Kidney (tissue), 22 donors: ENCODE measurements at places on chromosomes 1 and 21.

GRCh38 chr1:184716158-184716557 is 38.5 kb downstream of the EDEM3 start:
- DNase-seq: no peak

DNA sequence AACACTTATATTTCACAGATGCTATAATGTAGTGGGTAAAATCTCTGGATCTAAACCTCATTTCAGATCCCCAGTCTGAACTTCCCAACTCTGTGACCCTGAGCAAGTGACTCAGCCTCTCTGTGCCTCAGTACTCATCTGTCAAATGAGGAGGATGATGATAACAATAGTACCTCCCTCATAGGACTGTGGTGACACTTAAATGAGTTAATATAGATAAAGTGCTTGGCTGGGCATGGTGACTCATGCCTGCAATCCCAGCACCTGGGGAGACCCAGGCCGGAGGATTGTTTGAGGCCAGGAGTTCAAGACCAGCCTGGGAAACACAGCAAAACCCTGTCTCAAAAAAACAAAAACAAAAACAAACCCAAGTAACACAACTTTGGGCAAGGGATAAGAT is 4.7 kb upstream of the ECE1 start:
- no peak for DNase-seq

DNA sequence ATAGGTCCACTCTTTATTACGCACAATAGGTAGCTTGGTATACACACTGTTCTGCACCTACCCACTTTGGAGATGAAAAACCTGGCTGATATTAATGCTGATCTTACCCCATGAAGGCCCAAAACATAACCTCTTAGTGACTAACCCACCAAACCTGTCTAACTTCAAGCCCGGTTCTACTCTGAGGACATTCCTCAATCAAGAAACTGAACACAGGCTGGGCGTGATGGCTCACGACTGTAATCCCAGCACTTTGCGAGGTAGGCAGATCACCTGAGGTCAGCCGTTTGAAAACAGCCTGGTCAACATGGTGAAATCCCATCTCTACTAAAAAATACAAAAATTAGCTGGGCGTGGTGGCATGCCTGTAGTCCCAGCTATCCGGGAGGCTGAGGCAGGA is 50.5 kb downstream of the EYA3 start:
- DNase-seq: no peak

GRCh38 chr21:43659136-43660000 is at the start of the genes HSF2BP and RRP1B:
HSF2BP (minus strand) TSS chr21:43659488; CDS start chr21:43658096, 1,392 bp downstream.
RRP1B (plus strand) TSS chr21:43659560; CDS start chr21:43659665, 105 bp downstream.
- DNase-seq: peak; percentile 93

GRCh38 chr21:45033791-45034555 is 40.4 kb upstream of the ADARB1 start:
- DNase-seq: no peak

DNA sequence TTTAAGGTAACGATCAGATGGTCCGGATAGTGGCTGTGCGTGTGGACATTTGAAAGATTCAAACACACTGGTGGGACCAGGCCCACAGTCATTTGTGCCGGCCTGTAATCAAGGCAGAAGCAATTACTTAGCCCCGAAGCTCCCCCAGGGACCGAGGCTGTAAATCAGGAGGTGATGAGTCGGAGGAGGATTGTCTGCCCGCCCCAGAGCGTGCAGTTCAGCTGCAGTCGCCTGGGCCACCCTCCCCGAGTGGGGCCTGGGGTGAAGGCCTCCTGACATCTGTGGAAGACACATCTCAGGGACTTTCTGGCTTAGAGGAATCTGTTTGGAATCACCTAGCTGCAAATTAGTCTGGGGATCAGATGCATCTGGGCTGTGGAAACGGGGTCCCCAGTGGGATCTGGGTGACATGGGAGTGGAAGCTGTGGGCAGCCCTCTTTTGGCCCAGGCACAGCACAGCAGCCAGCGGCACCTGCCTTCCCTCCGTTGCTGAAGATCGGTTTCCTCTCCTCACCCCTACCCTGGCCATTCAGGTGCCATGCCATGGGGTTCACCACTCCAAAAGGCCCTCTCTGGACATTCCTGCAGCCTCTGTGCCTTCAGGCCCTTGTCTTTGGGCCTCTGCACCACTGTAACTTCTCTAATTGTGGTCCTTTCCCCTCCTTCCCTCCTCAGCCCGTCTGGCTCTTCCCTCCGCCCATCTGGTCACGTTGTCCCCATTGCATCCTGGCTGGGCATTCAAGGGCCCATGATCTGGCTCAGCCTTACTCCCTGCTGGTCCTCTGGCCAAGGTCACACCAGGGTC is 25.7 kb downstream of the LHX4 start:
- peak; percentile 48 for DNase-seq

GRCh38 chr1:56137521-56138505 is 441.6 kb downstream of the PLPP3 start:
- no peak for DNase-seq

DNA sequence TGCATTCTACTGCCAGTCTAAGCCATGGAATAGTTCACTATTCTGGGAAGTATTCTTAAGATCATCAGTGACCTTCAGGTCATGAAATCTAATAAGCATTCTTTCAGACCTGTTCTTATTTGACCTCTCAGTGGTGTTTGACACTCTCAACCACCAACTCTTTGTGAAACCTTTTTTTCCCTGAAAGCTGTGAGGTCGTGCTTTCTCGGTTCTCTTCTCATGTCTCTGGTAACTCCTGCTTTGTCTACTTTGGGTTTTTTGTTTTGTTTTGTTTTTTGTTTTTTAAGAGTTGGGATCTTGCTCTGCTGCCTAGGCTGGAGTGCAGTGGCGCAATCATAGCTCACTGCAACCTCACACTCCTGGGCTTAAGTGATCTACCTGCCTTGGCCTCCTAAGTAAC is 56.3 kb downstream of the POU2F1 start:
- DNase-seq: no peak

- DNase-seq: no peak
Observed at GRCh38 chr1:84350550-84350949, 47.7 kb upstream of the DNASE2B start.

DNA sequence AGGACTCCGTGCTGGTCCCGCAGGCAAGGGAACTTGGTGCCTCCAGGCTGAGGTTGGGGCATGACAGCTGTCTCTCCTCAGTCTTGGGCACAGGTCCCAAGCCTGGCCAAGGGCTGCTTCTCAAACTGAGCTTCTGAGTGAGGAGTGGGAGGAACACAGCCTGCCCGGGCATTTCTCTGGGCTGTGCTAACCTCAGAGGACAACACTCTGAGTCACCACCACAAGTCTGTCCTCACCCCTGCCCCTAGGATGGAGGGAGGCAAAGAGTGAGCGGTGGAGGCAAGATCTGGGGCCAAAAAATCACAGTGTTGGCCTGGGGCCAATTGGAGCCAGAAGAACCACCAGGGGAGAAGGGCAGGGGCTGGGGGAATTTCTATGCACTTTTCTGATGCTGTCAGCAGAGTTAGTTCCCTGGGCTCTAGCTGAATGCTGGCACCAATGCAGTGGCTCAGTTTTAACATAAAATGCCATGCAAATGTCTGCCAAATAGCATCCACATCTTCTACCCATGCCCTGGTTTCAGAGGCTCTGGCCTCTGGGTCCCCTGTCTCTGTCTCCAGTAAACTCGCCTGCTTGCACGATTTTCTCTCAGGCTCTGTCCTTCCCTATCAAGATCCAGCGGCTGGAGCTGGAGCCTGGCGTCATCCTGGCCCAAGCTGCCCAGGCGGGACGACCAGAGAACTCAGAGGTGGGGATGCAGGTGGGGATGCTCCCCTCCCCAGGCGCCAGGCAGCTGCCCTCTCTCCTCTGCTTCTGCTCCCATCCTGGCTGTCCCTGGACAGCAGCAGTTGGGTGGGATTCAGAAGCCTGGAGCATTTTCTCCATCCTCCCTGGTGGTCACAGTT is 11.0 kb upstream of the CDK18 start:
- DNase-seq: no peak
